ENCODE measurements at places on chromosomes 4 and X.

DNA sequence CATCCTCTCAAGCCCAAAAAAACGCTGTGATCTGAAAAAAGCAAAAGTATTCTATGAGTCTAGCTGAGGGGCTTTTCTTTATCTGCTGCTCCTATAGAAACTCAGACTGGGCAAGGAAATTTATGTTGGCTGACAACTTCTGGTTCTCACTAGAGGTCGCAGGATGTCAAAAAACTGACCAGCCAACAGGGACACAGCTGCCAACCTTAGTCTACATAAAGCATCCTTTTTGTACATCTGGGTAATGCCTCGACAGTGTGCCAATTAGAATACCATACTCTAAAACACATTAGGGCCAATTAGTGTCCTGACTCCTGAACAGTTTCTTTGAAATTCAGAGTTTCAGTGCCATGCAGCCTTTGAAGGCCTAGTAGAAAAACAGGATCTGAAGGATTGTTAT is 8.8 kb upstream of the TLL1 start:
- no peak for DNase-seq

GRCh38 chr4:156738766-156739165 is 232.8 kb downstream of the PDGFC start:
- DNase-seq: no peak

DNA sequence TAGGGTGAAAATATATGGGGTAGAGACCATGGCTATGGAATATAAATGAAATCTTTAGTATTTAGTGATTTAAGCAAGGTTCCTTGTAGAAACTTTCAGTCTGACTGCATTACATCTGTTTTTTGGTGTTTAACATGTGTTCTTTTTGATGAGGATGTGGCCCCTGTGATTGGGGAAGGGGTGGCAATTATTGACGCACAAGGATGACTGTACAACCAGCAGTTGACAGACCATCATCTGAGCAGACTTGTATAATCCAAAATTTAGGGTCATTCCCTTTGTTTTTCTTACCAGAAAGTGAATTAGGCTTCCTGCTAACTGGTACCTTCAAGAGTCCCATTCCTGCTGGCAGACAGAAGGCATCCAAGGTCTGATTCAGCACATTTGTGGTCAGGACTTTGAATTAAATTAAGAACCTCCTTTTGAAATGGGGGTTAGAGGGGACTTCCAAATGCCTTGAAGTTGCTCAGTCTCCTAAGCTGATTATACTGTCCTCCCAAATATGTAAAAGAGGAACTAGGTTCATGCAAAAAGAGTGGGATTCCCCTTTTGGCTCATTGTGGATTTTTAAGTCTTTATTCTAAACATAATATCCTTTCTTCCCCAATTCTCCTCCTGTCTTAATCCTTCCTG is 112.4 kb upstream of the CXCL13 start:
- DNase-seq: no peak

DNA sequence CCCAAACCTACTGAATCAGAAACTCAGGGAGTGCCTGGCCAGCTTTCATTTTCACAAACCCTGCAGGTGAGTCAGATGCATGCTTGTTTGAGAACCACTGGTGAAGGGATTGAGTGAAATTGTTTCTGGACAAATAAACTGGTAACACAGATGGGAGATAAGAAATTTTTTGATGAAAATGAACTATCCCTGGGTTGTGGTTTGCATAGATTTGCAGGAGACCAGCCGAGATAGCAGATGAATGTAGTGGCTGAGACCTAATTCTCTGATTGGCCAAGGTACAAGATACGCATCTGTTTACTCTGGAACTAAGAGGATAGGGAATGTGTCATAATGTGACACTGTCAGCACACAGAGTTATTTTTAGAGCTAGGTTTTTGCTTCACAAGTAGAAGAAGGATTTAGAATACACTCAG is 117.8 kb upstream of the NOCT start:
- no peak for DNase-seq

- DNase-seq: no peak
Observed at GRCh38 chr4:26780539-26780938, 80.1 kb upstream of the STIM2 start.

DNA sequence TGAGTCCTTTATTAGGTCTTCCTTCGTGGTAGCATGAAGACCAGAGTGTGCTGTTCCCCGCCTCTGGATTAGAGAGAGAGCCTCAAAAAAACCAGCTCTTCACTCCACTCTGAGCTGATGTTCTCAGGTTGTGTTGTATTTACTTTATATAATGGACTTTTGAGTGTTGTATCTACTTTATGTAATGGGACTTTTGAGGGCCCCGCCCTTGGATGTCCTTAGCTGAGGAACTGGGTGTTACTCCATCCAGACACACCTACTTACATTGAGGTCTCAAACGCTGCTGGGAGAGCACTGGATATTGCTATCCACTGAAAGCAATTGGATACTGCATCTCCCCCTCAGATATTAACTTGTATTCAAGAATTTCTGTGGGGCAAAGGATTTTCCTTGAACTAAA is 28.2 kb downstream of the ATP8A1 start:
- no peak for DNase-seq

GRCh38 chrX:52217494-52218160 is 32.9 kb downstream of the MAGED4 start:
- DNase-seq: no peak

GRCh38 chr4:106809076-106809475 is 227.0 kb downstream of the DKK2 start:
- no peak for DNase-seq

DNA sequence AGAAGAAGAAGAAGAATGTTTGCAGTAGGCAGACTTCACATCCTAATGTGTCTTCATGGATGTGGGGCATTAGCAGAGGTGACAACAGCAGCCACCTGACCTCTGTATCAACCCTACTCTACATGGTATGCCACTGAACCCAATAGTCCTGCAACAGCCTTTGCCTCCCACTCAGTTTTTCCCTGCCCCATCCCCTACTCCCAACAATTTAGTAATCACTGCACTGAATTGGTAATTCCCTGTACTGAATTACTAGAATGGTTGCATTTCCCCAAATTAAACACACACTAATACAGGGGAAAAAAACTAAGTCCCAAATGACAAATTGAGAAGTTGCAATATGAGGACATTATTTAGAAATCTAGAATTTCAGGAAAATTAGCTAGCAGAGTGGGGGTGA is 31.4 kb upstream of the FAM241A start:
- DNase-seq: no peak

- DNase-seq: no peak
Observed at GRCh38 chr4:159516556-159517140, 413.8 kb downstream of the RAPGEF2 start.

DNA sequence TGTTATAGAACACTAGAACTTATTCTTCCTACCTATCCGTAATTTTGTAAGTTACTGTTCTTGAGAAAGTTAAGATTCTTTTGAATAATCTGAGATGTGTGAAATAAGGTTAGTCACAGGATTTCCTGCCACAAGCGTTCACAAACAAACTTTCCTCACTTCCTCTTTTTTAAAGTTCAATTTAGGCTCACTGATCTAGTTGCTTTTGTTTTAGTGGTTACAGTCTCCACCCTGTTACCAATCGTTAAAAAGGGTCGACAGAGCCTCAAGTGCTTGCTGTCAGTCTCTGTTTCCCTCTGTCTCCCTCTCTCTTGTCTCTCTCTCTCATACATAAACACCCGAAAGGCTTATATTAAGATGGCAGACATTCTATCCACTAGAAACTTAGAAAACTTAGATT is 35.9 kb upstream of the STK26 start:
- DNase-seq: no peak

DNA sequence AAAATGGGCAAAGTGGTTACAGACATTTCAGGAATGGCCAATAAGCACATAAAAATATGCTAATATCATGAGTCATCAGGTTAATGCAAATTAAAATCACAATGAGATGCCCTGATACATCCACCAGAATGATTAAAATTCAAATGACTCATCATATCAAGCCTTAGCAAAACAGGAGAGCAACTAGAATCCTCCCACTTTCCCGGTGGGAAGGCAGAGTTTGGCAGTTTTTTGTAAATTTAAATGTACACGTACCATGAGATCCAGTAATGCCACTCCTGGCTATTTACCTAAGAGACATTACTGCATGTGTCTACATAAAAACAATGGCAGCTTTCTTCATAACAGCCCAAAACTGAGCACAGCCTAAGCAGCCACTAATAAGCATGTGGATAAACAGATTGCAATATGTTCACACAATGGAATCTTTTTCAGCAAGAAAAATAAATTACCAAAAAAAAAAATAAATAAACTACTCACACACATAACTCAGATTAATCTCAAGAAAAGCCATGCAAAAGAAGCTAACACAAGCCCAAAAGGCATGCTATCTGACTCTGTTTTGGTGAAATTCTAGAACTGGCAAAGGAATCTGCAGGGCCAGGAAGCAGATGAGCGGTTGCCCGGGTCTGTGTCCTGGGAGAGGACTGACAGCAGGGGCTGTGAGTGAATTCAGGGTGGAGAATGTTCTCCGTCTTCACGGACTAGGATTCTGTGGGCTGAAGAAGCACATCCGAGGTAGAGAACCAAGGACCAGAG is 48.8 kb downstream of the AFAP1 start:
- no peak for DNase-seq

DNA sequence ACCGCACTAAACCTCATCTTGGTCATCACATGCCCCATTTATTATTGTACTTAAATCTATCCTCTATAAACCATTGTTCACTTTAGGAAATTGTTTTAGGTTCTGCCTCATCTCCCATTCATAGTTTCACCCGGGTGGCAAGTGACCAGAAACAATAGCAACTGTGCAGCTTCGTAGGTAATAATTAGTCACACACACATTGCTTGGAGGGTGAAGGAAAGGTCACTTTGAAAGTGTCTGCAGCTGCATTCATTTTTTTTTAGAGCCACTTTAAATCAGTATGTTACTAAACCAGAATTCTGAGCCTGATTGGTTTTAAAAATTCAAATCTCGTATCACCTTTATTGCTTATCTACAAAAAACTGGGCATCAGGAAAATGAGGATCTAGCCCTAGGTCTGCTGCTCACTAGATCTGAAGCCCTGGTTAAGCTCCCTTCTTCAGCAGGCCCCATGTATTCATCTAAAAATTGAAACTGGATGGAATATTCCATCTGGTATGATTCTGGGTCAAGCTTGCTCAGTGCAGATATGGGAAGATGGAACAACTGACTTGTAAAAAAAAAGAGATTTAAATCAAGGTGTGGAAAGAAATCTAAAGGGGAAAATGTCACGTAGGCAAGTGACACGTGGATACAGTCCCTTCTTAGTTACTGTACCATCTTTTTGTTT is 62.4 kb downstream of the LIMCH1 start:
- no peak for DNase-seq

GRCh38 chr4:152968806-152969394 is 32.8 kb downstream of the FHDC1 start:
- DNase-seq: peak; percentile 91

- DNase-seq: no peak
Observed at GRCh38 chrX:131827935-131828334, 195.2 kb upstream of the STK26 start.

GRCh38 chr4:155450676-155451075 is 73.9 kb upstream of the MAP9 start:
- no peak for DNase-seq

DNA sequence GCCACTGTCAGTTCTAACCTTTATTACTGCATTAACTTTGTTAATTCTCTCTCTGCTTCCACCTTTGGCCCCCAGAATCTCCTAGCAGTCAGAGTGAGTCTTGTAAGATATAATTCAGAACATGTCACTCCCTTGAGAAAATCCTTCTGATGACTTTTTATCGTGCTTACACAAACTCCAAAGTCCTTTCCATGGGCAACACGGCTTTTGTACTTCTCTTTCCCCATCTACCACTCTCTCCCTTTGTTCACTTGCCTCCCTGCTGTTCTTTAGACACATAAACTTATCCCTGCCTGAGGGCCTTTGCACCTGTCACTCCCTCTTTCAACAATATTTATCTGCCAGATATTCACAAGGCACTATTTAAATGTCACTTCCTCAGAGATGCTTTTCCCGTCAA is 64.8 kb downstream of the MAOB start:
- DNase-seq: no peak

- DNase-seq: no peak
Observed at GRCh38 chr4:89725268-89725667, 111.7 kb downstream of the SNCA start.

DNA sequence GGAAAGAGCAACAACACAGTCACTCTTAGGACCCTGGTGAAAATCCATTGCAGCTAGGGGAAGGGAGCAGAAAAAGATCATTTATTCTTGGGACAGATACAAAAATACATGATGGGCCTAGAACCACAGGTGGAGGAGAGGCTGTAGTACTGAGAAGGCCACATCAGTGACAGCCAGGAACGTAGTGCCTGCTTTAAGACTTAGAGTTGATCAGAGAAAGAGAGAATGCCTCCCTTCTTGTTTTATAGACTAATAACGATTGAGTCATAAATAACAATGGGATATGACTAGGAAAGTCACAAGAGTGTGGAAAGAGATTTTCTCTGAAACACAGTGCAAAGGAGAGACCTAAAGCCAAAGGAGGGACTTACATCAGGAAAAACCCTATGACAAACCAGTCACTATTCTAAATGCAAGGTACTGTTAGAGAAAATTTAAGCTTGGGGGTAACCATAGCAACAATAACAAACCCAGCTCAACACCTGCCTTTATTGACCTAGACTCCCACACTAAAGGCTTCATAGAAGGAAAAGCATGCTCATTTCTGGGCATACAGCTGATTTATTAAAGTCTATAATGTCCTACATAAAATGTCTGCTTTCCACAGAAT is 1015.0 kb upstream of the GRID2 start:
- DNase-seq: no peak

- no peak for DNase-seq
Observed at GRCh38 chr4:121789960-121790829, 10.9 kb upstream of the EXOSC9 start.

GRCh38 chrX:1932231-1932630 is 317.4 kb downstream of the ASMT start:
- no peak for DNase-seq

- no peak for DNase-seq
Observed at GRCh38 chr4:88791274-88791673, 93.6 kb upstream of the NAP1L5 start.

- no peak for DNase-seq
Observed at GRCh38 chrX:2183193-2183725, 317.5 kb downstream of the DHRSX start.

DNA sequence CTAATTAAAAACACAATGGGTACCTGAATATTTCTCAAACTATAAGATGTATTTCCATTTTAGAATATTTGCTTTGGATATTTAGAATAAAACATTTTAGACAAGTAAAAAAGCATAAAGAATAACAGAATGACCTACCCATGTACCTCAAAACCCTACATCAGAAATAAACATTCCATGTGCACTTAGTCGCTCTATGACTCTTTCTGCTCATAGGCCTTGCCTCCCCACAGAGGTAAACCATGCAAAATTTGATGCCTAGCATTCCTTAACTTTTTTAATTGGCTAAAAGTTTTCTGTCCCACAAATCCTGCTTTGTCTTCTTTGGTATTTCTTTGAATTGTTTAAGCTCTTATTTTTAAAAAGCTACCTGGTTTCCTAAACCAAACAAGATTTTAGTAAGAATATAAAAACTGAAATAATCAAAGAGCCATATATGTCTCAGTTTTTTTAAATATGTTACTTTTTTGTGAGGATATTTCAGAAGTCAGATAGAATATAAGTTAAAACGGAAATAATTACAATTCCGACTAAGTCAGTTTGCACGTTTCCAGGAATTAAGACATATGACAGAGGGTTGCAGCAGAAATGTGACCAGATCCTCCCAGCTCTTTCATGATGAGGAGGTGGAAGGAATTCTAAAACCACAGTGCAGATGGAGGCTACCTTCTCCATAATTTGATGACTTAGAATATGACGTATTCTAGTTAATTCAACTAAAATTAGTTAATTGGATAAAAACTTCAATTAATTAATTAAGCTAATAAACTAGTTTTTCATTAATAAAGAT is 102.5 kb downstream of the FIP1L1 start:
- DNase-seq: no peak
